ENCODE measurements at places on chromosomes 2 and 18.

GRCh38 chr2:12168791-12169388 is 422.5 kb downstream of the LPIN1 start:
- no peak for DNase-seq

GRCh38 chr2:223688094-223688835 is 86.1 kb upstream of the SCG2 start:
- no peak for DNase-seq

- DNase-seq: no peak
Observed at GRCh38 chr18:3538954-3539617, 89.1 kb downstream of the TGIF1 start.

- DNase-seq: no peak
Observed at GRCh38 chr2:100615886-100616285, 53.1 kb downstream of the PDCL3 start.

GRCh38 chr2:232504438-232504837 is 15.8 kb upstream of the PRSS56 start:
- DNase-seq: no peak

GRCh38 chr18:76246590-76246989 is 248.5 kb downstream of the ZNF516 start:
- DNase-seq: no peak

GRCh38 chr2:106292627-106293026 is 98.5 kb upstream of the UXS1 start:
- no peak for DNase-seq

DNA sequence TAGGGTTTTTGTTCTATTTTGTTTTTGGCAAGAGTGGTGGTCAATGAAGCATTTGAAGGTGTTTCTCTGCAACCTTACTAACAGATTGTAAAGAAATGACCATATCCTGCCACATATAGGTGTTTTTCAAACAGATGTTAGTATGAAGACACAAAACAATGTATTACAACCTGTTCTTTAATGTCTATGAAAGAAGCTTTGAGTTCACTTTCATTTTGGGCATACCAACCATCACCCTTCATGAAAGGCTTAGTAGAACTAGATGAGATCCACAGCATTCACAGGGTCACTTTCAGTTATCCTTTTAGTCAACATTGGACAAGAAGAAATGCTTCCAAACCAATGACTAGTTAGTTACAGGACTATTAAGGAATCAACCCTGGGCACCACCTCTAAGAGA is 95.1 kb downstream of the EHBP1 start:
- DNase-seq: no peak

- no peak for DNase-seq
Observed at GRCh38 chr2:60530660-60531281, 22.7 kb downstream of the BCL11A start.

GRCh38 chr2:160474319-160474645 is 19.3 kb downstream of the RBMS1 start:
- no peak for DNase-seq

GRCh38 chr18:76573325-76574025 is 78.4 kb upstream of the ZNF516 start:
- no peak for DNase-seq

DNA sequence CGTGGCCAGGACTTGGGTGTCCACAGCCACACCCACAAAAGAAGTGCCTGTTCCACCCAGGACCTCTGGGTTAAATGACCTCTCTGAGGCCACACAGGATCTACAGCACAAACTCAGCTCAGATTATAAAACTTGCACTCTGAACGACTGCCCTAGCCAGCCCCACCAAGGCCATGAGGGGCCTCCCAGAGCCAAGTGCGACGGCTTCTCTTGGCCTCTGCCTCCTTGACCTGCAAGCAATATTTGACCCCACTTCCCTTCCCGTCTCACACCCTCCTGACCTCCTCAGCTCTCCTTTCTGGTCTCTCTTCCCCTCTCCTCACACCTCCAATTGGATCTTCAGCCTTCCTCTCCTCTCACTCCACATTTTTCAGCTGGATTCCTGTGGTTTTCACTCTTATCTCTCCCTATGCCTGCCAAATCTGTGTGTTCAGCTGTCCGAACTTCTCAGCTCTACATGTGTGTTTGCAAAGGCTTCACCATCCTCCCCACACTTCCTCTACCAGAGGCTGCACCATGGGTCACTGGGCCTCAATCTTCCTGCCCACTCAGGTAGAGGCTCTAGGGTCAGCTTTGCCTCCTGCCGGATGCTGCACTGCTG is 25.3 kb upstream of the STEAP3 start:
- DNase-seq: no peak

DNA sequence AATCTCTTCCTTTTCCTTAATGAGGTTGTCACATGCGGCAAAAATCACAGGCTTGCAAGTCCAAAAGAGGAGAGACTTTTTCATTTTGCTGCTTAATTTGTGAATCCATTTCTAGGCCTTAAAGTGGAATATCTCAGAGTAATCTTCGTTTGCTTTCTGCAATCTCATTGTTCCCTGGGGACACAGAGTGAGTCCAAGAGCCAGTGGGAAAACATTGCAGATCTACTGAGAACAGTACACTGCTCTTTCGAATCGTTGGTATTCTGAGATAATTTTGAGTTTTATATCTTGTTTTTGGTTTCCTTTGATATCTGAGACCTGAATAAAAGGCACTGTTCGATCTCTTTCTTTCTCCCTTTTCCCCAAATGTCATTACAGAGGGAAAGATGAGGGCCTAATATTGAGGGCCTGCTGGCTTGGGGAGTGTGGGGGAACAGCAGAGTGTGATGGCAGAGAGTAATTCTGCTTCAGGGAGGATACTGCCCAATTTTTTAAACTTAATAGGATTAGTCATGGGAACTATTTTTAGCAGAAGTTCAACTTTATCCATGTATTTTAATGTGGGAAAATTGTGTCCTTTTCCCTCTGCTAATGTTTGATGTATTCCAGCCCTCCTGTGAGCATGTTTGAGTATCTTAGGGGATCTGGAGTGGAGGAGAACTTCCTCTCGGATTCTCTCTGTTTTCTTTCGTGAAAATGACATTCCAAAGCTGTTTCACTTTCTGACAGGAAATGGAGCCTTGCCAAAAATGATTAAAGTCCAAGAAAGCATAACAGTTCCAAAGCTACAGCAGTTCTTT is 418.2 kb upstream of the ZEB2 start:
- DNase-seq: no peak

GRCh38 chr2:228239207-228239906 is 57.9 kb upstream of the SPHKAP start:
- no peak for DNase-seq

GRCh38 chr2:234840336-234840735 is 111.5 kb upstream of the SH3BP4 start:
- DNase-seq: no peak
